ENCODE measurements at places on chromosomes 7 and 10.

DNA sequence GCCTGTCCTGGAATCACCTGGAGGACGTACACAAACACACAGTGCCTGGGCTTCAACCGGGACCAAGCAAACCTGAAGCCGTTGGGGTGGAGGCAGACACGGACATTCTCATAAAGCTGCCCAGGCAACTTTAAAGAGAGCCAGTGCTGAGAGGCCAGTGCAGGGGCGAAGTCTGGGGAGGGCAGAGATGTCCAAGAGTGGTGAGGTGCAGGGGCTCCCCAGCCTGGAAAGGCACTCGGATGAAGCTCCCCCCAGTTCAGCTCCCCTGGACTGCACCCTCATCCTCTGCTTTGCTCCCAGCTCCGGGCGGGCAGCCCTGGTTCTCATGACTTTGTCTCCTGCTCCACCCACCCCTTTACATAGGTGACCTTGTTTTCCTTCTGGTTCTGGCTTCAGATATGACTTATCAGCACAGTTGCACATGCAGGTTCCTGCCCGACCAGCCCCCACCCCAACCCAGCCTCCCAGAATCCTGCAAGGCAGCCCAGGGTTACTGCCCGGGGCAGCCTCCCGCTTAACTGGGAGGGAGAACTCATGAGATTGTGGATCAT lies 60.8 kb upstream of the EEPD1 start:
- no peak for DNase-seq

DNA sequence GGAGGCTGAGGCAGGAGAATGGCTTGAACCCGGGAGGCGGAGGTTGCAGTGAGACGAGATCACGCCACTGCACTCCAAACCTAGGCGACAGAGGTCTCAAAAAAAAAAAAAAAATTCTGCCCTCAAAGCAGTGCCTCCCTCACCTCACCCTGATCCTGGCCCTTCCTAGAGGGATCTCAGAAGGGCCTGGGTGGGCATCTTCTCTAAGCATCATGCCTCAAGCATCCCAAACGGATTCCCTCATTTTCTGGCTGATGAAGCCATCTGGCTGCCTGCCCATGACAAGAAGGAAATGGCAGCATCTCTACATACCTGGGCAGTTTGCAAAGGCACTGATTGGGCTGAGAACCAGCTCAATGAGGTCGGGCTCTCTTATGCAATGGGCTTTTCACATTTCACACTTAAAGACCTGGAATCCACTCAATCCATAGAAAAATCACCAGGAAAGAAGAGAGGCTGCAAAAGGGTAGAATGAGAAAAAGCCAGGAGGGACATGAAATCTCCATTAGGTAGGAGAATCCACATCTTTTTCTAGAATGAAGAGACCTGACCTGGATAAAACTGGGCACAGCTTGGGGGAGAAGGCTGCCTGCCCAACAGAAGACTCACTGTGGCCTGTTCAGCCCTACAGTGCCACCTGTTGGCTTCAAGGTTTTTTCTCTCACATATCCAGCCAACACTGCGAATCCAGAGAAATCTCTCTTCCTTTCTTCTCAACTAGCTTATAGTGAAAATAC lies 48.1 kb downstream of the PDLIM1 start:
- peak; percentile 73 for DNase-seq

- no peak for DNase-seq
These were observed 131.2 kb upstream of the HDAC9 start for GRCh38 chr7:18364396-18364795.

- no peak for DNase-seq
These were observed 219.3 kb downstream of the WDR11 start for GRCh38 chr10:121070275-121071070.

DNA sequence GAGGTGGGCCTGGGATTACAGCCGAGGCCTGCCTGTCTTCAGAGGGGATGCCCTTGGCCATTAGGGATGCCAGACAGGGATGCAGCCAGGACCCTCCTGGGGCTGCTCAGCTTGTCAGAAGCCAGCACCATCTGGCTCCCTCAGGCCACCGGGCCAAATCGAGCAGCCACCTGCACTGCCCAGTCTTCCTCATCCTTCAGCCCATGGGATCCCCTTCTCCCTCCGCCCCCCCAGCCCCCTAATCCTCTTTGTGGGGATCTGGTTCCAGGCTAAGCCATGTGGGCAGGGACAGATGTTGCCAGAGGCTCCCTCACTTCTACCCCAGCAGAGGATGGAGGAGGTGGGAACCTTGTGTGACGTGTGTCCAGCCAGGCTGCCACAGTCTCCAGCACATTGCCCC lies 137.4 kb upstream of the PPIF start:
- no peak for DNase-seq

- no peak for DNase-seq
These were observed 36.7 kb downstream of the NKX2-3 start for GRCh38 chr10:99569253-99569939.

GRCh38 chr7:55164527-55164926 lies 145.7 kb downstream of the EGFR start:
- DNase-seq: no peak

All from GM03348 (cell line).